ENCODE measurements at places on chromosomes 12 and 14.

- DNase-seq, result no peak
Observed at GRCh38 chr14:93101181-93101580, 14.5 kb downstream of the ITPK1 start.

DNA sequence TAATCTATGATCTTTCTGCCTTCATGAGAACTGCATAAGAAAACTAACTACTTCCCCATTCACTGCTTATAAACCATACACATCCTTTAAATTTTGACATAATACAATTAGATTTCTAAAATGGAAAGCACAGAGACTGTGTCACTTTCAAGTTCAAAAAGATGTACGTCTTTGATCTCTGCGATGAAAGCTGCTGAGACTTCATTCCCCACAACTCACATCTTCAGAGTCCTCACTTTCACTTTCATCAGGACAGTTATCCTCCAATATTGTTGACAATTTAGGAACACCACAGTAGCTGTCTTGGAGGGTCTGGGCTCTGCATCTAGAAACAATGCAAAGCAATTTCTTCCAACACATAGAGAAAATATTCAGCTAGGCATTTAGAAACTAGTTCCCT lies 47.9 kb upstream of the KCNC2 start:
- no peak for DNase-seq

DNA sequence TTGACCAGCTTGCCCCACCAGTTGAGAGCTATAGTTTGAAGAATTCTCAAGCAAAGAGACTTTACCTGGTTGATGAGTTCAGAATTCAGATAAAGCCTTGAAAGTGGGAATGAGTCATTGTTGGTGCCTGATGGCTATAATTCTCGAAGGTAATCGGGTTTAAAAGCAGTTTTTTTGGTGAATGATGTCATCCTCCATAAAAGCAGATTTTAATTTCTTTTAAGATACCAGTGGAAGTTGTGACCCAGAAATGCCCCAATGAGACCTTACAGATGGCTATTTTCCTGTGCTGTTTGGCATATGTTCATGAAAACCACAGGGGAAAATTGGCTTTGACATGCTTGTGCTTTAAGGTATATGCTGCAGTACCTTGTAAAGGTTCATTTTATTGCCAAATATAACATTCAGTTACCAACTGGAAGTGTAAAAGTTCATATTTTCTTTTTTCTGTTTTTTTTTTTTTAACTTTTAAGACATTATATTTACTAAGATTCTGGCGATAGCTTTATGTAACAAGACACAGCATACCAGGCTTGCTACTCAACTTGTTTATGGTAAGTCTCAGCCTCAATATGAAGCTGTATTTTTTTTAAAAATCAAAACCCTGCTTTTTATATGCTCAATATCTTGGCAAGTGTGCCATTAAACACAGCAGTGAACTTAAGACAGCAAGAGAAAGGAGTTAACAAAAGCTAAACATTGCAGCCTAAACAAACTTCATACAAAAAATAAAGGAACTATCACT lies 119.3 kb downstream of the LMNTD1 start:
- peak; percentile 6 for DNase-seq

DNA sequence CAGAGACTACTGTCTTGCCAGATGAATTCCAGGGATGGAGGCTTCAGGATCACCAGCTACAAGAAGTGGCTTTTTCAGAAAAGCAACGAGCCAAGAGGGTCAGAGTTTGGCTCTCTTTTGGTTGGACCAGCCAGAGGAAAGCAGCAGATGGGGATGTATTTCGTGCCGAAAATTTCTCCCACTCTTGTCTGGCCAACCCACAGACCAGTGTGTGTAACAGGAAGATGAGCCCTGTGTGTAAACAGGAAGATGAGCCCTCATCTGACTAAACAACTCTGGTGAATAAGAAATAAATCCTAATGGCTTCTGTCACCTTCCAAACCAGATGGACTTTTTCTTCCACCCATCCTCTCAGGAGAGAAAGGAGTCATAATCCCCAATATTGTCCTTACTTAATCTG lies 13.1 kb downstream of the GPR68 start:
- no peak for DNase-seq

- no peak for DNase-seq
Observed at GRCh38 chr14:30125322-30125979, 197.8 kb upstream of the PRKD1 start.

DNA sequence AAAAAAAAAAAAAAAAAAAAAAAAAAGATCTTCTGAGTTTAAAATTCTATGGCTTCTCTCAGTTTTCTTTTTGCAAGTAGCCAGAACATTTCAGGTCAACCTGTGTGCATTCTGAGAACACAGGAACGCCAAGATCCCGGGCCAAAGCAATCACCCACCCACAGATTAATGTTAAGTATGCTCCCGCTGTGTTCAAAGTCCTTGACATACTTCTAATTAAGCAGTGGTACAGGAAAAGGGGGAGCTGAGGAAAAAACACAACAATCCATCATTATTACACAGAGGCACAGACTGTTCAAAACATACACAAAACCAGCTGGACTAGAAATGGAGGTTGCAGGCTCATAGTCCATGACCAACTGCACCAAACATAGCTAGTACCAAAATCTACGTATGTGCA lies 2.8 kb downstream of the FBXO21 start:
- no peak for DNase-seq

DNA sequence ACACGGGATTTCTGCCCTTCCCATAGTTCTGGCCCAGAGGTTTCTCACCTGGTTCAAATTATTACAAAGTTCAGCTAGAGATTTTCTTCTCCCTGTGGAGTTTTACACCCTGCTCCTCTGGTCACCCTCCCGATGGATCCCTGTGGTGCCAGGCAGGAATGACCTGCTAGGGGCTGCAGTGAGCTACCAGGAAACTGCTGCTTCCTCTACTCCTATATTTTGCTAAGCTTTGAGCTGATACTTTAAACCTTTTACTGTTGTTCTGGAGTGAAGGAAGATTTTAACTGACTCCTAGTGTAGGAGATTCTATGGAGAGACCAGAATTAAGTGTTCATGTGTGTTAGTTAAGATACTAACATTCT lies 30.4 kb upstream of the LRIG3 start:
- no peak for DNase-seq

DNA sequence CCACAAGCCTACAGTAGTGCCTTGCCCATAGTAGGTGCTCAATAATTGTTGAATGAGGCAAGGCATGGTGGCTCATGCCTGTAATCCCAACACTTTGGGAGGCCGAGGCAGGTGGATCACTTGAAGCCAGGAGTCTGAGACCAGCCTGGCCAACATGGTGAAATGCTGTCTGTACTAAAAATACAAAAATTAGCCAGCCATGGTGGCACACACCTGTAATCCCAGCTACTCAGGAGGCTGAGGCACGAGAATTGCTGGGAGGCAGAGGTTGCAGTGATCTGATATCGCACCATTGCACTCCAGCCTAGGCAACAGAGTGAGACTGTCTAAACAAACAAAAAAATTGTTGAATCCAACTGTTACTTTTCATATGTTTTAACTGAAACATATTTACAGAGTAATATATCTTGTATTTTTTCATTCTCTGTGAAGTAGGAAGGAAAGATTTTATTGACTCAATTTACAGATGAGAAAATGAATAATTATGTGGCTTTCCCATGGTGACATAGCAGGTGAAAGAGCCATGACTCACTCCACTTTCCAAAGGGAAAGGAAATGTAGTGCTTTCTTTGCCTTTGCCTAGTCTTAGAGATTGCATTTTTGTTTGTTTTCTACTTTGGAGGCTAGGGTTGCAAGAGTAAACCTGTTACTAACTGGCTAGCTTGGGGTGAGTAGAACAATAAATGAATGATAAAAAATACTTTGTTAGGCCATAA lies 95.4 kb upstream of the SLC38A4 start:
- DNase-seq, result no peak

DNA sequence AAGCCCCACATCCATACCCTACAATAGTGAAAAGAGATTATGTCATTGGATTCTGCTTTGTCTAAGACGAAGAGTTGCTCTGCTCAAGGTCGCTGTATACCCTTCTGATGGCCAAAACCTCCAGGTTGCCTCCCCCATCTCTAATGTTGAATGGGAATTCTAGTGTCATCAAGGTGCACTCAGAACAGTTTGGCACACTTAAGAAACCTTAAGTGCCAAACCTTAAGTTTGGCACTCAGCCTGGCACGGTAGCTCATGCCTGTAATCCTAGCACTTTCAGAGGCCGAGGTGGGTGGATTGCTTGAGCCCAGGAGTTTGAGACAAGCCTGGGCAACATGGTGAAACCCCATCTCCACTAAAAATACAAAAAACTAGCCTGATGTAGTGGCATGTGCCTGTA lies 1245.6 kb upstream of the SEL1L start:
- DNase-seq, result no peak

Data from A673 (cell line).